ENCODE measurements at places on chromosomes 4 and X. TPM values are rescaled to one million over a fixed set of nuclear protein-coding genes. Genes with fewer than 3 reads are reported as not detected.

PPID gene
- 18.8 TPM for total RNA-seq

DNA sequence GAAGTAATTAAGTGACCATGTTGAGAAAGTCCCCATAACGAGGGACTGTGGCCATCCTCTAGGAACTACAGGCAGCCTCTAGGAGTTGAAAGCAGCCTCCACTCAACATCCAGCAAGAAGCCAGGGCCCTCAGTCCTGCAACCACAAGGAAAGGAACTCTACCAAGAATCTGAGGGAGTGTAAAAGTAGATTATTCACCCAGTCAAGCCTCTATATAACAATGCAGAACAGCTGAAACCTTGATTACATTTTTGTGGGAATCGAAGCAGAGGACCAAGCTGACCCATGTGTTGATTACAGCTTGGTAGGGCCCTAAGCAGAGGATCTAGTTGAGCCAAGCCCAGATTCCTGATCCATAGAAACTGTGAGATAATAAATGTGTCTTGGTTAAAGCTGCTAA, 17.1 kb downstream of the RPS6KA6 start:
- DNase-seq = no peak

DNA sequence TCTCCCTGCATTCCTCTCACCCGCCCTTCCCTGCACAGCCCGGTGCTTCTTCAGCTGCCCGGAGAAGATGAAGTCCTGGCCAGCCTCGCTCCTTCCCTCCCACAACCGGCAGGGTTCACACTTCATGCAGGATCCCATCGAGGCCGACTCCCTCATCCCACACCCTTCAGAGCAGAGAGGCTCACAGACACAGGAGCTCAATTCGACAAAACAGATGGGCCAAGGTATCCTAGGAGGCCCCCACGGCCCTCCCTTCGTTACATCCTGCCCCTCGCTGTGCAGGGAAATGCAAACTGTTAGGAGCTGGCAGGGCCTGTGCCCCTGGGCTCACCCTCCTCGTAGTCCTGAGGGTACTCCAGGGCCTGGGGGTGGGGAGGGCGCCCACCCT, 238.1 kb downstream of the DHRSX start:
- peak; percentile 38 for DNase-seq

DNA sequence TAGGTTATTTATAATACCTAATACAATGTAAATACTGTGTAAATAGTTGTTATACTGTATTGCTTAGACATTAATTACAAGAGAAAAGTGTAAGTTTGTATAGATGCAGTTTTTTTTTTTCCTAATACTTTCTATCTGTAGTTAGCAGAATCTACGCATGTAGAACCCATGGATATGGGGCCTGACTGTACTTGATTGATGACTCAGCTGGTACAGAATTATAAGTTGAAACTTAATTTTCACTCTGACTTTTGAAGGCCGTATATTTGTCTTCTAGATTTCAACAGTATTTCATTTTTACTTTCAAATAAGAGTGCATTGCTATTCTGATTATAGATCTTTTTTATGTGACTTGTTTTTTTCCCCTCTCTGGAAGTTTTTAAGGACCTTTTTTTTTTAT, 30.8 kb upstream of the NDUFC1 start:
- no peak for DNase-seq

SPIN2A gene
- 1.9 TPM for total RNA-seq

- no peak for DNase-seq
Observed at GRCh38 chrX:77731821-77732419, 54.1 kb downstream of the ATRX start.

RAB39B gene
- 20.1 TPM for total RNA-seq

GRCh38 chr4:110062166-110062565, 136.2 kb downstream of the ELOVL6 start:
- no peak for DNase-seq

GRCh38 chr4:182409271-182409670, 166.1 kb downstream of the TENM3 start:
- no peak for DNase-seq

SOD3 gene
- 0.54 TPM for total RNA-seq

DNA sequence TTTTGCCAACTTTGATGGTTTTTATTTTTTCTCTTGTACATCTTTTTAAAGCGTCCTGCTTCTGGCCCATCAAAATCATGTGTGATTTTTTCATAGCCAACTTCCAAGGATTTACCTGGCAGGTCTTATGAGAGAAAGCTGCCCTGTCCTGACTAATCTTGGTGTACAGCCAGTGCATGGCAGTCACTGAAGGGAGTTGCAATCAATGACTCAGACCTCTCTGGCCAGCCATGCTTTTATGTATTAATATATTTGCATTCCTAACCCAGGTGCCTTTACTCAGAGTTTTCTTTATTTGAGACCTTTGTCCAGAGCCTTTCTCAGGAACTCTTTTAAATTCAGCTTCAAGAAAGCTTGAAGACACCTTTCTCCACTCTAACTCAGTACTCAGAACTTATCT, 691.5 kb upstream of the HTR2C start:
- DNase-seq = no peak

DNA sequence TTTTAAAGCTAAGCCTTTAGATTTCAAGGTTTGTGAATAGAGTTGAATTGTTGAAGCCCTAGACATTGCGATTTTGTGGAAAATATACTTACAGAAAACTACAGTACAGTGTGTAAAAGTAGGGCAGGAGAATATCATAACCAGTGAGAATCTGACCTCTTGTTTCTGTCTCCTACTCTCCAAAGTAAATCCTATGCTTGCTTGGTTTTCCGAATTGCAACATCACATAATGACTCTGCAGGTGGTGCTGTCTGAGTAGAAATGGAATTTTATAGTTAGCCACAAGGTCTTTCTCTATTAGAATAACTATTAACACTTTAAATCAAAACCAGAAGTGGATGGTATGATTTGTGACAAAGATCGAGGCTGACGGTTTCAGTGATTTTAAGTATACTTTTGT, 505.6 kb downstream of the RAPGEF2 start:
- DNase-seq = peak; percentile 7

TRIM61 gene
- 2.2 TPM for total RNA-seq

- no peak for DNase-seq
Observed at GRCh38 chrX:108437349-108438109, 693 bp downstream of the COL4A6 start.

DNA sequence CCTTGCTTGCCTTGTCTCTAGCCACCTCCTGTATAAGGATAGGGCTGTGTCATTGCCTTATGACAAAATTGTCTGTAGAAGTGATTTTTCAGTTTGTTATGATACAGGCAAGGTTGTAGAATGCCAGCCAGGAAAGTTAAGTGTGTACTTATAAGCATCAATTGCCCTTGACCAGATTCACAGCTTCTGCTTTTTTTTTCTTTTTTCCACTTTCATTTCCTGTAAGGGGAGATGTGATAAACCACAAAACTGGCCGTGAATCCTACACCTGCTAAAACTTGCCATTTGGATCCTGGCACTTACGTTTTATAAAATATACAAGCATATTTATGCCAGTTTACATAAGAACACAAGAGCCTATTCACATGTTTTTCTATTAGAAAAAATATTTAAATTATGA, 35.0 kb upstream of the BMPR1B start:
- no peak for DNase-seq
